Body of pancreas (tissue), 4 donors: ENCODE measurements at places on chromosomes 16 and 17. TPM values are rescaled to one million over a fixed set of nuclear protein-coding genes. Genes with fewer than 3 reads are reported as not detected.

GRCh38 chr16:66382171-66382965, 15.9 kb downstream of the CDH5 start:
- H3K27me3 ChIP-seq, result no peaks in the 10 kb centered on the region
- no peaks in the 10 kb centered on the region for H3K36me3 ChIP-seq
- H3K27ac ChIP-seq, result peak overlapping the region; percentile 10
- no peaks in the 10 kb centered on the region for H3K4me1 ChIP-seq

DNA sequence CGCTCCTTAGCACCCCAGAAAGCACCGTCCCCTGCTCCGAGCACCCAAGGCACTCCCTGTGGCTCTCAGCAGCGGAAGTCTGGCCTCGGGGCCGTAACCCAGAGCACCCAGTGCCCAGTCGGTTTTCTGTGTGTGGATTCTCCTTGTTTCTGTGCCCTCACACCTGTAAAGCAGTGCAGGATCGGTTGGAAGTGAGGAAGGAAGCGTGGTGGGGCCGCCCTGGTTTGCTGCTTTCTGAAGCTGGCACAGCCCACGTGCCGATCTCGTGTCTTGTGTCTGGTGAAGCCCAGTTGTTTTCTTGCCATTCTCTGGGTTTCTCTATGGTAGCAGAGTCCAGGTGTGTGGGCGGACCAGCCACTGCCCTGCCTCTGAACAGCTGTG, 3.7 kb downstream of the ACSF3 start:
- H3K27ac ChIP-seq, result no peak overlapping the region
- peaks cover 50% of the 10 kb centered on the region for H3K4me1 ChIP-seq
- H3K27me3 ChIP-seq, result peaks cover under 1% of the 10 kb centered on the region

- no peak overlapping the region for H3K27ac ChIP-seq
- no peaks in the 10 kb centered on the region for H3K27me3 ChIP-seq
- no peaks in the 10 kb centered on the region for H3K36me3 ChIP-seq
- H3K4me1 ChIP-seq, result peaks cover 33% of the 10 kb centered on the region
These were observed 17.0 kb upstream of the TOX3 start for GRCh38 chr16:52563767-52564611.

DNA sequence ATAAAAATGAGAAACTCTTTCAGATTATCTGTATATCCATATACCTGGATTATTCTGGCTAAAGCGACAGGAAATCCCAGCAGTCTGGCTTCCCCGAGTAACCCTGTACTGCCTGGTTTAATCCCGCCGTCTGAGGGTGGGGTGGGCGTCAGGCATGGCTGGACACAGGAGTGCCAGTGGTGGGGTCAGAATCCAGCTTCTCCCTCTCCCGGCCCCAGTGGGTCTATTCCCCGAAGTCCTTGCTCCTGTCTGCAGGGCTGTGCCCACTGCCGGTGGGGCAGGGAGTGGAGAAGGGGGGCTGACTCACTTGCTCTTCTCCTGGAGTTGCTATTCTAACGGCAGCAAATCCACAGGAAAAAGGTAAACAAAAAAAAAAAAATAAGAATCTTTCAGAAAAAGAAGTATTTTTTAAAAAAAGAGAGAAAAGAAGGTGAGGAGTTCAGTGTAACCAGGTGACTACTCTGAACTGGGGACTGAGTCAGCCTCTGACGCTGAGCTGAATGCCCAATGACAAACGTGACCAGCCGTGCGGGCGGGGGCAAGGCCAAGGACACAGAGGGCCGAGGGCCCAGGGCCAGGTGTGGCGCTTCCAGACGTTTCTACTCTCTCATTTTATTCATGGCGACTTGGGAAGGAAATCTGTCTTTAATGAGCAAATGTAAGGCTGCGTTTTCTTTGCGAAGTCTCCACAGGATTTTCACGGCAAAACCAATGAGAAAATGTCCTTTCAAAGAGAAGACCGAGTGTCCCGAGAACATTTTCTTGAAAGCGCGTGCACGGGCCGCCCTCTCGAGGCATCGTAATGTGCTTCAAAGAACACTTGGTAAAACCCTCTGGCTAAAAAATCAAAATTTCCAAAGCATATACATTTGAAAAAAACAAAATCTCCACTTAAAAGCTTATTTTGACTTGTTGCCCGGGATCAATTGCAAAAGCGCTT, 20.2 kb downstream of the FOXF1 start:
- H3K36me3 ChIP-seq, result no peaks in the 10 kb centered on the region
- no peak for DNase-seq
- no peak overlapping the region for H3K27ac ChIP-seq
- no peak overlapping the region for H3K4me3 ChIP-seq

DNA sequence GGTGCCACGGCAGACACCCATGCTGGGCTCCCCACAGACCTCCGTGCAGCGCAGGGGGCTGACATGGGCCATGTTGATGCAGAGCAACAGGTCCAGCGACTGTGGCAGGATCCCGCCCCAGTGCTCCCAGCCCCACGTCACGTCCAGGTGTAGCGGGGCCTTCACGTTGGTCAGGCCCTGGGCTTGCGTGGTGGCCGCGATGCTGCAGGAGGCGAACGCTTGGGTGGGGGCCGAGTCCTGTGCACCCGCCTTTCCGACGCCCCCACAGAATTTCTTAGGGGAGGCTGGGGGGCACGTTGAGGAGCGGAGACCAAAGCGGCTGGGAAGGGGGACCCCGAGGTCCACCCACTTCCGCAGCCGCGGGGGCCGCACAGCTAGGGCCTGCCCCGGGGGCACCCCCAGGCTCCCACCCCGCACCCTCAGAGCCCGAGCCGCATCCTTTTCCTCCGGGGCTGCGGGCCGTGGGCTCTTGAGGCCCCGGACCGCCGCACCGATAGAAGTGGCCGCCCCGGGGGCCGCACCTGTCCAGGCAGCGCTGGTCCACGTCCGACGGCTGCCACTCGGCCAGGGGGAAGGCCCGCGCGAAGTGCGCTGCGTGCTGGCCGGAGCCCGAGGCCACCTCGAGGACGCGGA, 416 bp downstream of the METTL26 start:
- peaks cover 38% of the 10 kb centered on the region for H3K4me1 ChIP-seq
- peak overlapping the region; percentile 90 for H3K27ac ChIP-seq
- H3K27me3 ChIP-seq, result no peaks in the 10 kb centered on the region
- H3K4me3 ChIP-seq, result peak overlapping the region; percentile 36
- H3K36me3 ChIP-seq, result no peaks in the 10 kb centered on the region
- peak; percentile 44 for DNase-seq

FN3K gene
- 15.2 TPM for total RNA-seq

SLC12A3 gene
- not detected for total RNA-seq

MMP28 gene
- 15.2 TPM for total RNA-seq

GCGR gene
- total RNA-seq, result 0.52 TPM

ELAC2 gene
- total RNA-seq, result 31.6 TPM

NOTUM gene
- total RNA-seq, result not detected

KRT37 gene
- not detected for total RNA-seq
